ENCODE measurements at places on chromosomes 3 and 15. TPM values are rescaled to one million over a fixed set of nuclear protein-coding genes. Genes with fewer than 3 reads are reported as not detected.

The GLDN gene
- 0.67 TPM for total RNA-seq

The CCR9 gene
- total RNA-seq = not detected

The PDIA3 gene
- total RNA-seq = 197 TPM

The SMC4 gene
- 109 TPM for total RNA-seq

The FBXO40 gene
- under 0.01 TPM for total RNA-seq

The CCRL2 gene
- total RNA-seq = not detected

The CP gene
- total RNA-seq = 0.59 TPM

The CELSR3 gene
- 18.7 TPM for total RNA-seq

The B3GALNT1 gene
- total RNA-seq = 5.4 TPM

The SATB1 gene
- 8.9 TPM for total RNA-seq

The CYP1A2 gene
- not detected for total RNA-seq

The SMCO1 gene
- not detected for total RNA-seq

The LRRC15 gene
- total RNA-seq = 0.18 TPM
